GM06990 (cell line): ENCODE measurements at places on chromosomes 11 and 22.

DNA sequence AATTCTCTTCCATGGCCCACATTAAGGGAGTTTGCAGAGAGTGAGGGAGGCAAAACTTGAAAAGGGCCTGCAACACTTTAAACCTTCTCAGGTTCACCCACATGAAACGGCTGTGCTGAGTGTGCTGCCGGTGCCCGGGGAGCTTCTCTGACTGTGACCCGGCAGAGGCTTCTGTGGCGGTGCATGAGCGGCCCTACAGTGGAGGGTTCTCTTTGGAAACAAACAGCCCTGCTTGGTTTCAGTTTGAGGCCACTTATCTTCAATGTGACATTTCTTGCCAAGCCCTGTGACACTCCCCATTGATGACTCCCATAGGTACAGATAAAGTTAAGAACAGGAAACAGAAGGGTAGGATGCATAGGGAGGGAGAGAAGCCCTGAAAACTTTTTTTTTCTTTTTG lies 31.8 kb downstream of the FAM118A start:
- no peak for DNase-seq

- peak; percentile 50 for DNase-seq
Observed at GRCh38 chr22:33896154-33896553, 24.1 kb downstream of the LARGE1 start.

- DNase-seq, result no peak
Observed at GRCh38 chr11:94537031-94537600, 6.6 kb upstream of the FUT4 start.

- no peak for DNase-seq
Observed at GRCh38 chr11:61268588-61269250, 26.4 kb downstream of the VWCE start.

GRCh38 chr11:22130462-22131053 lies 62.3 kb upstream of the ANO5 start:
- DNase-seq, result no peak

- no peak for DNase-seq
Observed at GRCh38 chr11:21007297-21007696, 337.9 kb downstream of the NELL1 start.

DNA sequence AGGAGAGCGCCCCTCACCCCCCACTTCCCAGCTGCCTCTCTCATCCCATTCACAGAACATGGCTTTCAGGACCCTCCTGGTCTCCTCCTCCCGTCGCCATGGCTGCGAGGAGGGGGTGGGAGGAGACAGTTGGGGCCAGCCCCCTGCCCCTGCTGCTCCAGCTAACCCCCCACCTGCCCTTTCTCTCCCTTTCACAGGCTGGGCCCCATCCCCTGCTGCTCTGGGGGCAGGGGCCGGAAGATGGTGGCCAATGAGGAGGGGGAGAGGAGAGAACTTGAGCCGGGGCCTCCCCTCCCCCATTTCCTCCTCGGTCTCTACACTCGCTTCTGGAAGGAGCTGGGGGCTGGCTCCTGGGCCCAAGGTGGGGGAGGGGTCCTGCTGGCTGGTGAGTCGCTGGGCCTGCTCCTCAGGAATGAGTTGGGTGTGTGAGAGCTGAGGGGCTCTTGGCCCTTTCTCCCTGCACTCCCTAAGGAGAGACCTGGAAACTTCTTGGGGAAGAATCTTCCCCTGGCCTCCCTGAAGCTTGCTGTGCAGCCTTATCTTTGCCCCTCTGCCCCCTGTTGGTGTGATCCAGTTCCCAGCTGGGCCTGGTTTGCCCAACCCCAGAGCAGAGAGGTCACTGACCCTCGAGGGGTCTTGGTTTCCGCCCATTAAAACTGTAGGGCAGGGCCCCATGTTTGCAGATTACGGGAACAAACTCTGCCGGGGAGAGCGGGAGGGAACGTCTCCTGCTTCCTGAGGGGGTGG lies 10.2 kb downstream of the YPEL4 start:
- no peak for DNase-seq

GRCh38 chr11:44556735-44557409 lies 8.6 kb upstream of the CD82 start:
- DNase-seq, result no peak

DNA sequence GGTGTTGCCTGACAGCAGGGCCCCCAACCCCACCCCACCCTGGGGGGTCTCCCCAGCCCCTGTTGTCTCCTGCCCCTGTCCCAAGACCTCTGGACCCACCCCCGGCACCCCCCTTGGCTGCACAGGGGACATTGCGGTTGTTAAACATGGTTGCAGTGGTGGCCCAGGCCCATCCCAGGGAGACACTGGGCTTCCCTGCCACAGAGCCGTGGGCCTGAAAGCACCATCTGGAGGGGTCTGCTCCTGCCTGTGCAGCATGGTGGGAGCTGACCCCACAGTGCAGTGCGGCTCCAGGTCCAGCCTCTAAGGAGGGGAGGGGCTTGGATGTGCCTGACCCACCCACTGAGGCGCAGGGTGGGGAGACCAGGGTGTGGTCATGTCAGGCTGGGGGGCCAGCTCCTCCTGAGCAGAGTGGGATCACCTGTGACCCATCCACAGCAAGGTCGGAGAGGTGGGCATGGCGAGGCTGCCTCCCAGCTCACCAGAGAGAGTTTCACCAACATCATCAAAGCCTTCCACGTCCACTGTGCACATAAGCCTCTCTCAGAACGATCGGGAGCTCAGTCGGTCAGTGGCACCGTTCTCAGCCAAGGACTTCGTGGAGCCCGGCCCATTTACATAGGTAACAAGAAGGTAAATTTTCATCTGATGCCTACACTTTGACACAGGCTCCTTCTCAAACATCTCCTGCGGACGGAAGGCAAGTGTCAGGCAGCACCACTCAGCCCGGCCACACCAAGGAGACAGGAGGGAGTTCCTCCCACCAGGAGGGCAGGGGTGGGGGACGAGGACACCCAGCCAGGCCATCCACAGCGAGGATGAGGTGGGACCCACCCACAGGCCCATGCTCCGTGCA lies 201.1 kb downstream of the BRD1 start:
- no peak for DNase-seq

GRCh38 chr11:123681030-123681429 lies 26.6 kb upstream of the SCN3B start:
- peak; percentile 6 for DNase-seq

DNA sequence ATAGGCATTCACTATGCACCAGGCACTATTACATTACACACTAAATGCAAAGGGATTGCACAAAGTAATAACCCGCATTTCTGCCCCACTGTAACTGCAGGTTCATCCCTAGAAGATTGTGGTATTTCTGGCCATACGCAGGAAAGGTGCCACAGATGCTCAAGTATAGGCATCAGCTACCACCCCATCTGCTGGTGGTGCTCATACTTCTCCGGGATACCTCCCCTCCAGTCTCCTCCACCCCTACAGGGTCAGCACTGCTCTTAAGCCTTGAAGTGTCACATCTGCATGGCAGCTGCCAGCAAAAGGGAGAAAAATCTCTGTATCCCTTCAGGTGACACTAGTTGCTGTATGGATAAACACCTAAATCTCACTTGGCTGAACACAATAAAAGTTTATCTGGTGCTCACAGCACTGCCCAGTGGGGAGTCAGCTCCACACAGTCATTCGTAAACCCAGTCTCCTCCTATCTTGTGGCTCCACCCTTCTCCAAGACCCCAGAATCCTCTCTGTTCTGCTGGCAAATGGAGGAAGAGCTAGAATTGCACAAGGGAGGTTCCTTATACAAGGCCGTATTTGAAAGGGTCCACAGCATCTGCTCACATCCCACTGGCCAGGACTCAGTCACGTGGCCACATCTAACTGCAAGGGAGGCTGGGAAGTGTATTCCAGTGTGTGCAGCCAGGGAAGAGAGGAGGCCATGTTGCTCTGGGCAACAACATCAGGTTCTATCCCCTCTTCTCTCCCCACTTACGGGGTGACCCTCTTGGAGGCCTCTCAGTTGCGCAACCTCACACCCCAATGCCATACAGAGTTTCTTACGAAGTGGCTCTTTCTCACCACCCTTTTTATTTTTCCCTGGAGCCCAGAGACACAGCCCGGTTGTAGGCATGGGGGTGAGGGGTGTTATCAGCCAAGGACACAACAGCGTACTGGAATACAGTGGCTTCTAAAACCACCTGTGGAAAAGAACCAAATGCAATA lies 114.7 kb downstream of the BUD13 start:
- DNase-seq, result no peak

- DNase-seq, result no peak
Observed at GRCh38 chr11:43393765-43394355, 35.1 kb downstream of the TTC17 start.

GRCh38 chr11:23138761-23139160 lies 278.5 kb upstream of the CCDC179 start:
- DNase-seq, result no peak
